ENCODE measurements at places on chromosomes 12 and 14.

DNA sequence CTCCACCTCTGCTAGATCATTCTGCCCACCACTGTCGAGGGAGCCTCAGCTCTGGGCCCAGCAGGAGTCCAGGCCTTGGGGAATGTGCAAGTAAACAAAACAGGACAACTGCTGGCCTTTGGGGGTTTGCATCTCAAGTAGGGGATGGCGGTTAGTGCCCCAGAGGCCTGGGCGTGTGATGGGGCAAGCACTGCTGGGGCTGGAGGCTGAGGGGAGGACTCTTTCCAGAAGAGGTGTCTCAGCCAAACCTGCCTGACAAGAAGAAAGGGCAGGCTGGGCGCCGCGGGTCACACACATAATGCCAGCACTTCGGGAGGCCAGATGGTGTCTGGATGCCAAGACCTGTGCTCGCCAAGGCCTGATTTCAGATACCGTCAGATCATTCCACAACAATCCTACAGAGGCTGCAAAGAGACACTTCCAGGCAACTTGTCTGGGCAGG lies 8.6 kb upstream of the ALDH2 start:
- DNase-seq, result no peak

GRCh38 chr12:113689047-113689610 lies 217.5 kb upstream of the LHX5 start:
- no peak for DNase-seq

GRCh38 chr12:20967756-20968155 lies 157.3 kb downstream of the SLCO1B3 start:
- DNase-seq, result no peak

- no peak for DNase-seq
These were observed 189.4 kb downstream of the NTF3 start for GRCh38 chr12:5621329-5621728.

DNA sequence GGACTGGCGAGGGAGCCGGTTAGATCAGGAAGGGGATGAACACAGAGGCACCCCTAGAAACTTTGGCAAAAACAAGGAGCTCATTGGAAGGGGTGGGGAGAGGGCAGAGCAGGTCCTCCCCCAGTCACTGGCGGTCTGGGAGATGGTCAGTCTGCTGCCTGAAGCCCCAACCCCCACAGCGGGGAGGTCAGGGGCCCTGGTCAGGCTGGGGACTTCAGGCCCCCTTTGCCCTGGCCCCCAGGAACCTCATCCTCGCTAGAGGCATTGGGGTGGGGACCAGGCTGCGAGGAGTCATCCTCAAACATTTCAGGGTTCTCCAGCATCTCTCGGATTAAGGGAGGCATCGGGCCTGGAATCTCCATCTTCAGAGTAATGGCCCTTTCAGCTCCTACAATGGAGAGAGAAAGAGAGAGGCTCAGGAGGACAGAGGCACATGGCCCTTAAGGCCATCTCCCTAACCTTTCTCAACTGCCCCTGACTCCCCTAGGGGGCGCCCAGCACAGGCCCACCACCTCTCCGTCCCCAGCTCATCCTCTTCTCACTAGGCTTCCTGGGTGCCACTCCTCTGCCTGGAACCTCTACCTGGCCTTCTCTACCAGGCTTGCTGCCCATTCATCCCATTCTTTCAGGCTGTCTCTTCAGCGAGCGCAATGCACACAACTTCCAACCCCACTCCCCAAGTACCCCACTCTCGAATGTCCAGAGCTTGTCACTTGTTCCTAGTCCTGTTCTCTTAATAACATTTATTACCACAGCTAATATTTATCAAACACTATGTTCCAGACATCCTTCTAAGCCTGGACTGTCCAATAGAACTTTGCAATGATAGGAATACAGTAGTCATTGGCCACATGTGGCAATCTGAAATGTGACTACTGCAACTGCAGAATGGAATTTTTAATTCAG lies 4.7 kb upstream of the ITGB7 start:
- DNase-seq, result no peak

DNA sequence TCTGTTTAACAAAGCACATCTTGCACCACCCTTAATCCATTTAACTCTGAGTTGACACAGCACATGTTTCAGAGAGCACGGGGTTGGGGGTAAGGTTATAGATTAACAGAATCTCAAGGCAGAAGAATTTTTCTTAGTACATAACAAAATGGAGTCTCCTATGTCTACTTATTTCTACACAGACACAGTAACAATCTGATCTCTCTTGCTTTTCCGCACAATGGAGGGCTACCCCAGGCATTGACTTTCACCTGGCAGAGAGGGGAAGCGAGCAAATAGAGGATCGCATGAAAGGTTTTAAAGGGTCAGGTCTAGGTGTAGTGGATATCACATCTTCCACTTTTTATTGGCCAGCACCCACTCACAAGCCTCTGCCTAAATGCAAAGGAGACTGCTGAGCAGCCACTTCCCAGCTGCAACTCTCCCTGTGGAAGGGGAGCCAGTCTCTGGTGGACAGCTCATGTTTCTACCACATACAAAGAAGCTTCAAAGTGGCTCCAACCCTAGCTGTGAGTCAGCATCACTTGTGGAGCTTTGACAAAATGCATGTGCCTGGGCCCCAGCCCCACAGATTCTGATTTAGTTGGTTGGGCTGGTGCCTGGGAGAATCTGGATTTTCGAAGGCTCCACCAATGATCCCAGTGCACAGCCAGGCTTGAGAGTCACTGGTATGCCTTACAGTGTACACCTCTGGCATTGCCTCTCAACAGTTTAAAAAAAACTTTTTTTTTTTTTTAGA lies 7.2 kb upstream of the FNTB start:
- DNase-seq, result peak; percentile 27
